ENCODE measurements at places on chromosomes 6 and 20.

GRCh38 chr20:49700411-49701185 lies 13.1 kb downstream of the B4GALT5 start:
- no peak for DNase-seq

DNA sequence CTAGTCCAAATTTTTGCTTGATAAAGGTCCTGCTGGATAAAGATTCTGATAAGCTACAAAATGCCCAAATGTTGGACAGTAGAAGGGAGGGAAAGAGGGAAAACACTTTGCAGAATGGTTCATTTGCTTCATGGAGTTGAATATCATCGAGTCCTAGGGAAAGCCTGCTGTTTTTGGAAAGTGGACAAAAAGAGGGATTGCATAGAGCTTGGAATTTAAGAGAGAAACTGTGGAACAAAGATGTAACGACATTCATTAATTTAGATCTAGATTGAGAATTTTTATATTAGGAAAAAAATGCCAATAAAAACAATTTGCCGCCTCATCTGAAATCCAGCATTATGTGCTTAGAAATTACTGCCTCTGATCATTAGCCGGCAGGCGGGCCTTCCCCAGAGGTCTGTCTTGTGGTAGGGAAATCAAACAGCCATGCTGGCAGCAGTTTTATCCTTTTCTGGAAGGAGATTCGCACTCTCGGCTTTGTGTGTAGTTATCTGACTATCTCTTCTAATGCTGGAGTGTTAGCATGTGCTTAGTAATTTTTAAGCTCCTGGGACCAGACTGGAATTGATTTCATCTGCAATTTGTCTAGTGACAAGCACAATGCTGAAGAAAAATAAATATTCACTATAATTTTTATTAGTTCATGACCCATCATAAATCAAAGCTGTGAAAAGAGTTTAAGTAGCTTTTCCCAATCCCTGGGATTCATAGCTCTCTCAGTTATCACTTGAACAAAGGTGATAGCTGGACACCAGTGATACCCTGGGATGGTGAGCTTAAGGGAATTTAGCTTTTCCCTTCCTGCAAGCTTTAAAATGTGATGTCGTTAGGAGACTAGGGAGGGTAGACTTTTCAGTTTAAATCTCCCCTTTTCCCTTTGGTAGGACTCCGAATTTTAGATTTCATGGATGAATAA lies 329.5 kb downstream of the PRL start:
- DNase-seq: no peak

GRCh38 chr6:147578883-147579282 lies 70.4 kb downstream of the SAMD5 start:
- DNase-seq: no peak

GRCh38 chr6:94597487-94597886 lies 979.8 kb upstream of the MANEA start:
- DNase-seq: no peak

DNA sequence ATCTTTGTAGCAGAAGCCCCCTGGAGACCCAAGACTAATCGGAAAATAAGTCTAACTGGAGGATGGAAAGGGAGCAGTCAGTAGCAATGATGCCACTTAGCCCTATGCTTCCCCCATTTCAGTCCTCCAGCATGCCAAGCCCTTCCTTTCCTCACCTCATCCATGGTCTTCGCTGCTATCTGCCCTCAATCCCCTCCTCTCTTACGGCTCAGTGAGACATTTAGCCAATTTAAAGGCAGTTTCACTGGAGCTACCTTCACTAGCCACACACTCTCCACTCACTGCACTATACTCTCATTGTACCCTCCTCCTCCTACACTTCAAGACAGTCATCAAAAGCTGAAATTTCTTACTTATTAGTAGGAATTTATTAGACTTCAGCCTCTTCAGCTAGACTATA lies 111.2 kb downstream of the PDE10A start:
- no peak for DNase-seq

GRCh38 chr6:112205427-112206109 lies 48.8 kb downstream of the LAMA4 start:
- no peak for DNase-seq

GRCh38 chr6:33613795-33614168 lies 7.3 kb upstream of the ITPR3 start:
- DNase-seq: no peak

DNA sequence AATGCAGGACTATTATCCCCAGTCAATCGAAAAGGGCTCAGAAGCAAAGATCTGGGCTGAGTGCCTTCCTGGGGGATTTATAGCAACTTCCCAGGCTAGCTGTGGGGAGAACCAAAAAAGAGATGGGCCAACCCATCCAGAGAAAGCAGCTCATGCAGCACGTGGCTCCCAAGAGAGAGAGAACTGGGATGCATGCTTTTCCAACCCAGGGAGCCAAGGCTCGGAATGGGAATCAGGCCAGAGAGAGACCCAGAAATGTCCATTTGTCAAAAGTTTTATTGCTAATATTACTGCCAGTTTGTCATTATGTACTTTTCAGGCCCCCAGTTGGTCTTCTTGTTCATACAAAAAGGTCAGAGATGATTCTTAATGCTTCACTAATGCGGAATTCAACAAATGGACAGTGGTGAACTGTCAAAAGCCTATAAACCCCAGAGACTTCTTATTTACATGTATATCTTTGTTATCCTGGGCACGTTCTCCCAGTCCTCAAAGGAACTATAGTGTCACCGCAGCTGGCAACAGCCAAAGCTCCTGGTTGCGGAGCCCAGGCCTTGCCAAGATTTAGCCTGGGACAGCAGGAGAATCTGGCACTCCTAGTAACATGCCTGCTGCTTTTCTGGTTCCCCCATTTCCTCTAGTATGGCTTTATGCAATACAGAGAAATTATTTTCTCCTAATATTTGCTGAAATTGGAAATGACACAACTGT lies 139.1 kb upstream of the POU3F2 start:
- DNase-seq: no peak

DNA sequence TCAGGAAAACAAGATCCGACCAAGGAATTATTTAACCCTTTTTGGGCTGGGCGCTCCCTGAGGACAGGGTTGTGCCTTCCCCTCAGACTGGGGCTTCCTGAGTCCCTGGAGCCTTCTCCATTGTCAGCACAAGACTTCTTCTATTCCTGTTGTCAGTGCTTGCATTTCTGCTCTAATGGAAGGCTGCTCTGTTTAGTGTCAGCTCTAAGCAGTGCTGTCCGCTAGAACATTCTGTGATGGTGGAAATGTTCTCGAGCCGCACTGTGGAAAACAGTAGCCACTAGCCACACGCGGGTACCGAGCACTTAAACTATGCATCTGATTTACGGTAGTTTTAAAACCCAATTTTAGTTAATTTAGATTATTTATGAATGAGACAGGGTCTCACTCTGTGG lies 64.0 kb downstream of the VEGFA start:
- no peak for DNase-seq

GRCh38 chr20:62668441-62669027 lies 26.2 kb downstream of the SLCO4A1 start:
- peak; percentile 64 for DNase-seq

DNA sequence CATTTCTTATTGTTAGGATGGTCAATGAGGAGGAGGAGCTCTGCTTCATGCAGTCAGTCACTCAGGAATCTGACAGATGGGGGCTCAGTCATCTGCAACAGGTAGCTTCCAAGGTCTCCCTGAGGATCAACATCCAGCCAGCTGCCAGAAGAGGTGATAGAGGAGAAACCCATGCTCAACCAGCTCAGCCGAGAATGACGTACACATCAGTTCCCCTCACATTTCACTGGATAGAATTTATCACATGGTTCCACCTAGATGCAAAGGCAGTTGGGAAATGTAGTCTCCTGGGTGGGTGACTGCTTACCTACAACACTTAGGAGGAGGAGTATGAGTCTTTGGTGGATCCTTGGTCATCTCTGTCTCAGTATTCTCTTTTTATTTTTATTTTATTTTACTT lies 144.5 kb downstream of the CEBPB start:
- DNase-seq: peak; percentile 72

- no peak for DNase-seq
These were observed 53.4 kb downstream of the MRPL14 start for GRCh38 chr6:44073612-44074438.

GRCh38 chr6:86969573-86969972 lies 32.2 kb downstream of the HTR1E start:
- no peak for DNase-seq

DNA sequence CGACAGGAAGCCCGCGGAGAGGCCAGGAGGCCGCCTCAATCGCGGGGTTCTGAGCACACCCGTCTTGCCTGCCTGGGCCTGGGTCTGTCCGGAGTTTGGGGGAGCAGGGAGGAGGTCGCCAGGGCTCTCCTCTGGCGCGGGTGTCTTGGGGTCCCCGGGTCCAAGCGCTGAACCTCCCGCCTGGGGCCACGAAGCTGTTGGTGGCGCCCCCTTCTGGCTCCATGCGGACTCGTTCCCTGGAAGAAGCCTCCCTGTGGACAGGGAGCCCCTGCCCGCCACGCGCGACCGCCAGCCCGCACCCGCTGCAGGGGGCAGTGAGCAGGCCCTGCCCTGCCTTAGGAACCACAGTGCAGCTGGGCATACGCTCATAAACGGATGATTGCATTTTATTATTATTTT lies 44.7 kb downstream of the MCUR1 start:
- no peak for DNase-seq

- DNase-seq: no peak
These were observed 19.6 kb downstream of the CTNNBL1 start for GRCh38 chr20:37713396-37713795.

DNA sequence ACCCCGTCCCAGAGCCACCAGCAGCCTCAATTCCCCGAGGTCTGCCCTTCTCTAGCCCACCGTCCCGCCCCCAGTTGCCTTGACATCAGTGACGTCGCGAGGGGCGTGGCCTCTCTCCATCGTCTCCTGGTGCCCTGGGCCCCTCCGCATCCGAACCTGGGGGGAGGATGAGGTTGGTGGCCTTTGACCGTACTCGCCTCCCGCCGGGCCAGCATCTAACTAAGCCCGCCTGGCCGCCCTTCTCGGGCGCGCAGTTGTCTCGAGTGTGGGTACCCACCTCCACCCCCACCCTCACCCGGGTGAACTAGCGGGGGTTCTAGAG lies 5.5 kb upstream of the ARMC12 start:
- DNase-seq: peak; percentile 89

DNA sequence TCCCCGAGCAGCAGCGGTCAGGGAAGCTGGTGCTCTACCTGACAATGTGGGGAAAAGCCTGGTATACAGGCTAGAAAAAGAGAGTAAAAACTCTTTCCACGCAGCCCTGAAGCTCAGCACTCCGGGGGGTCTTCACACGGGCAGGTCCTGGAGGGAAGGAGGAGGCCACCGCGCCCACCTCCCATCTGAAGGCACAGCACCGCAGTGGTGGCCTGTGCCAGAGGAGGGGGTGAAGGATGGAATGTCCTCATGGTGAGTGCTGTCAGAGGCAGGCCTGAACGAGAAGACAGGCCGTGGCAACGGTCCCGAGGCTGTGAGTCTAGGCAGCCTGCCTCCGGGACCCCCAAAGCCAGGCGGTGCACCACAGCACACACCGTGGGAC lies 5.8 kb downstream of the SLC2A4RG start:
- no peak for DNase-seq

DNA sequence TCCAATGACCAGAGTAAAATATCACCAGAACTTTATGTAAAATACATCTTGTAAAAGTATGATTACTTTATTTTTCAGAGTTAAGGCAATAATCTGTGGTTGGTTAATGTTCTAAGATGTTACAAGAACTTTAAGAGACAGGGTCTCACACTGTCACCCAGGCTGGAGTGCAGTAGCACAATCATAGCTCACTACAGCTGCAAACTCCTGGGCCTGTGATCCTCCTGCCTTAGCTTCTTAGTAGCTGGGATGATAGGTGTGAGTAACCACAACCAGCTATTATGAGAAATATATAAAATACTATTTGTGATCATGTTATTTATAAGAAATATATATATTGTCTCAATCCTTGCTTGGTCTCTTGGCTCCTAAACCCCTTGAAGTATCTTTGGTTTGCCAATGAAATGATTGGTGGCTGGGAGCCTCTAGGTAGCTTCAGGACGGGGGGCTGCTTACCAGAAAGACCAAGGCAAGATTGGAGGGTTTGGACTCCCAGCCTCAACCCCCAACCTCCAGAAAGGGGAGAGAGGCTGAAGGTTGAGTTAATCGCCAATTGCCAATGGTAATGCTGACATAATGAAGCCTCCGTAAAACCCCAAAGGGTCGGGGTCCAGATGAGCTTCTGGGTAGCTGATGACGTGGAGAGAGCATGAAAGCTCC lies 15.4 kb downstream of the SOD2 start:
- DNase-seq: no peak

DNA sequence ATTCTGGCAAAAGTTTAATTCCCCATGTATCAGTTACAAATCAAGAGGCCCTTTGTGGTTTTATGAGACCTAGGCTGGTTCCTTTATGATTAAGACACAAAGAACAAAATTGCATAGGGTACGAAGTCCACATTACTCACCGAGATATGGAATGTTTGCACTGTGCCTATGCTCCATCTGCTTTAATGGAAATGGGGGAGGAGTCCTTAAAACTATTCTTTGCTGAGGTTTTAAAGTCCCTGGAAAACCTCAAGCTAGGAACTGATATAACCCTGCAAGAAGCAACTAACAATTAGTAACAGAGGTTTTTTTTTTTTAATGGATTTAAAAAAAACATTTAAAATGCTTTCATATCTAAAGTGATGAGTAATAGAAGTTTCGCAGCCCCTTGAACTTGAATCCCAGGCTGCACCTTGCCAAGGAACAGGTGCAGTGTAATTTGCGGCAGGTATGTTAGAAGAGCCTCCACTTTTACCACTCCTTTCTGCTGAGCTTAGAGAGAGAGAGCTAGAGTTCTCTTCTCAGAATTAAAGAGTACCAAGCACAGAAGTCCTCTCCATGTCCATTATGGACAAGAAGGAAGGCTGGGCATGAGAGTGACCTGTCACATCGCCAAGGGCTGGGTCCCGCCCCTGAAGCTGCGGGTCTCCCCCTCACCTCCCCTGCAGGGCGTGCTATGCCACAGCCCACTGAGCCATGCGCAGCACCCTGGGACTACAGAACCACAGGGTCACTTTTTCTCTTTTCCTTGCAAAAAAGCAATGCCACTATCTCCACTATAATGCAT lies 2.3 kb downstream of the SERPINB1 start:
- DNase-seq: no peak

DNA sequence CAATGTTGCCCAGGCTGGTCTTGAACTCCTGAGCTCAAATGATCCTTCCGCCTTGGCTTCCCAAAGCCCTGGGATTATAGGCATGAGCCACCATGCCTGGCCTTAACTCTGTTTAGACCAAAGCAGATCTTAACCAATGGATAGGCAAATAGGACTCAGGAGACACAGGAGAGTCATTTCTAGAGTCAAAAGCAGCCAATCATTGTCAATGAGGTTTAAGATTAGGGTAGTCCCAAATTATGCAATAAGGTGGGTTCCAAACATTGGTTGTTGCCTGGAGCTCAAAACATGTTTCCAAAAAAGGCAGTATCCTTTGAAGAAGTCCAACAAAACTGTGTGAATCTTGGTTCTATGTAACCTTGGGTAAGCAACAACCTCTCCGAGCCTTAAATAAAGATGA lies 95.7 kb upstream of the JARID2 start:
- DNase-seq: no peak

GRCh38 chr6:84156306-84156705 lies 71.1 kb downstream of the CEP162 start:
- no peak for DNase-seq

Data from NCI-H1105 treated with DMSO at 0.1 percent for 48 hours (cell line).